ENCODE measurements at places on chromosomes 7 and 10. TPM values are rescaled to one million over a fixed set of nuclear protein-coding genes. Genes with fewer than 3 reads are reported as not detected.

GRCh38 chr10:131071721-131072120, 239.8 kb downstream of the TCERG1L start:
- H3K36me3 ChIP-seq, result peaks cover 3% of the 10 kb centered on the region
- no peak for DNase-seq
- no peak overlapping the region for H3K4me3 ChIP-seq
- no peaks in the 10 kb centered on the region for H3K4me1 ChIP-seq
- peaks cover 5% of the 10 kb centered on the region for H3K27me3 ChIP-seq

DNA sequence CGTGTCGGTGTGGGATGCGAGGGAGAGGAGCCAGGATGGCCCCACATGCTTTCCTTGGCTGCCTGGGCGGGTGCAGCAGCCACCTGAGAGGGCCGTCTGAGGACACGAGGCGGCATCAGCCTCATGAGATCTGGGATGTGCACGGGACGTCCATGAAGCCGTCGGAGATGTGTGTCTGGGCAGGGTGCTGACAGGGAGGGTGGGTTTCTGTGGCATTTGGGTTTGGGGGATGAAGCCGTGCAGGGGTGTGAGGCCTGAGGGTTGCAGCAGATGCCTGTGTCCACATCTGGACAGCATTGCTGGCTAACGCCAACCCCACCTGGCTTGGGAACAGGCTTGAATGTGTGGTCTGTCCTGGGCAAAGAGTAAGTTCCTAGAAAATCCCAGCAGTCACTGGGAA, 179.5 kb downstream of the DNAJB6 start:
- no peak overlapping the region for H3K27ac ChIP-seq
- no peak for DNase-seq
- peaks cover 12% of the 10 kb centered on the region for H3K36me3 ChIP-seq
- no peaks in the 10 kb centered on the region for H3K4me1 ChIP-seq

DNA sequence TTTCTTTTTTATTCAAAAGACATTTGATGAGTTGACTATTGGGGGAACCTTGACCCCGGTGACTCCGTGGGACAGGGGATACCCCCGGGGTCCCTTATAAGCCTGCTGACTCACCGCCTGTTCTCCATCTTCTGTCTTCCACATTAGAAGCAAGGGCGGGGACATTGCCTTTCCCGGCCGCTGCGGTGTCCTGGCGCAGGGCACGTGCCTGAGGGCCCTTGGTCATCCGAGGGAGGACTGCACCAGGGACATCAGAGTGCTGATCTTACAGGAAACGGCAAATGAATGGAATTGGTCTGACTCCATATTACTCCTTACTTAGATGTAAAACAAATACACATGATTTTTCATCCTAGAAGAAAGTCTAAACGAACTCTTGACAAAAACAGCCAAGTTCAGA, 170.1 kb downstream of the CUX1 start:
- peaks cover 11% of the 10 kb centered on the region for H3K27me3 ChIP-seq
- H3K4me3 ChIP-seq, result no peak overlapping the region
- DNase-seq, result no peak
- H3K4me1 ChIP-seq, result peaks cover 10% of the 10 kb centered on the region
- peaks cover 4% of the 10 kb centered on the region for H3K36me3 ChIP-seq

DNA sequence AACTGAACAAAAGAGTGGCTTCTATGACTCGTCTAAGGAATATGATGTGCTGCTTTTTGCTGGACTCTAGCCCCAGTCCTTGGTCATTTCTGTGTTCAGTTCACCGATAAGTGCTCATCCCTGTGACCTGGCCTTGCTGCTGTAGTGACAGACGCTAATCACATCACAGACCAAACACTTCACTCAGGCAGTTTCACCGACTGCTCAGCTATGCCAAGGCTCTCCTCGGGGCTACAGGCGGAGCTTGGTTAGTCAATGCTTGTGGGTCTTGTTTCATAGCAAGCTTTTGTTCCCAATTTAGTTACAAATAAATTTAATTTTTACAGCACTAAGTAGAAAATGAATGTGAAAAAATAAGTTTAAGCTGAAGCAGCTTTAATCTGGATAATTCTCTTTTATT, 190.8 kb upstream of the PRKCQ start:
- H3K36me3 ChIP-seq, result peaks cover 4% of the 10 kb centered on the region
- H3K27me3 ChIP-seq, result no peaks in the 10 kb centered on the region
- no peak for DNase-seq
- peaks cover 3% of the 10 kb centered on the region for H3K4me1 ChIP-seq
- no peak overlapping the region for H3K27ac ChIP-seq

GRCh38 chr7:121313793-121314676, 14.8 kb upstream of the WNT16 start:
- peaks cover 3% of the 10 kb centered on the region for H3K27me3 ChIP-seq
- H3K4me1 ChIP-seq, result no peaks in the 10 kb centered on the region
- H3K36me3 ChIP-seq, result no peaks in the 10 kb centered on the region
- no peak for DNase-seq

GRCh38 chr10:133324198-133324792, 12.4 kb downstream of the CALY start:
- DNase-seq, result no peak
- no peak overlapping the region for H3K4me3 ChIP-seq
- H3K27me3 ChIP-seq, result peaks cover 15% of the 10 kb centered on the region
- no peaks in the 10 kb centered on the region for H3K36me3 ChIP-seq
- H3K27ac ChIP-seq, result no peak overlapping the region

CH25H gene
- total RNA-seq, result 10.0 TPM

RTKN2 gene
- 1.7 TPM for total RNA-seq

Measured in endothelial cell (in vitro differentiated cells).